ENCODE measurements at places on chromosomes 12 and 14.
A peak's percentile ranks its signal among the peaks of the same experiment; 100 is the strongest.

- no peak for DNase-seq
Measured at GRCh38 chr14:85764822-85765221, 234.9 kb downstream of the FLRT2 start.

- DNase-seq = no peak
Measured at GRCh38 chr14:75860561-75861160, 121.1 kb downstream of the TGFB3 start.

GRCh38 chr14:51242545-51243490, 2.8 kb downstream of the TMX1 start:
- no peak for DNase-seq

- DNase-seq = no peak
Measured at GRCh38 chr12:59304077-59304721, 291.6 kb upstream of the SLC16A7 start.

DNA sequence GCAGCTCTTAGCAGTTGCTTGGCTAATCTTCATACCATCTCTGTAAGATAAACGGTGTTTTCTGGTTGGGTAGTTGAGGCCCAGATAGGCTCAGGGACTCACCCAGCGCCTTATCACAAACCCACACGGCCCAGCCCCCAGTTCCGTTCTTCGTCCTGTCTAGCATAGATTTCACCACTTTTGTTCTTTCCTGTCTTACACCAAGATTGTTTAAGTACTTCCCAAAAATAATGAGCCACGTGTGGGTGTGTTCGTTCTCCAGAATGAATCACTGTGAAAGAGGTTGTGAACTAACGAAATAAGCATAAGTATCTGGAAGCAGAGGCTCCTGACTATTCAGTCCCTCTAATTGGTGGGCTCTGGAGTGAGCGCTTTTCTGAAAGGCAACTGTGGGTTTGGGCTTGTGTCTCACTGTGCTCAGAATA, 21.4 kb downstream of the ACVR1B start:
- DNase-seq = peak; percentile 18

DNA sequence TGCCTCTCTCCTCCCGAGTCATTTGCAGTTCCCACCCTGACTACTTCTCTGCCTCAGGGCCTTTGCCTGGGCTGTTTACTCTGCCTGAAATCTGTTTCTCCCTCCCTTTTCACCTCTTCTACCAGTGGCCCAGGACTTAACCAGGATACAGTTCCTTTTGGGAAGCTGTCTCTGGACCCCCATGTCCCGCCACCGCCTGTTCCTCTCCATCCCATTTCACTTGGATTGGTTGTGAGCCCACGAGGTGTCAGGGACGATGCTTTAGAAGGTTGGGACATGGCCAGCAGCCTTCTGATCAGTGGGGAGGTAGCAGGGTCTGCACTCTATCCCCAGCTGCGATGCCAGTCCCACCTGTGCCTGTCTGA, 51.8 kb downstream of the FAM222A start:
- DNase-seq = no peak

GRCh38 chr12:14768823-14769405, 34.4 kb downstream of the WBP11 start:
- DNase-seq = no peak

- no peak for DNase-seq
Measured at GRCh38 chr12:51886021-51886710, 1.7 kb upstream of the ANKRD33 start.

GRCh38 chr14:68257969-68258368, 438.4 kb downstream of the RAD51B start:
- no peak for DNase-seq

- DNase-seq = peak; percentile 6
Measured at GRCh38 chr12:89862511-89863445, 154.1 kb upstream of the ATP2B1 start.

GRCh38 chr14:29236848-29237247, 470.3 kb downstream of the FOXG1 start:
- DNase-seq = no peak

DNA sequence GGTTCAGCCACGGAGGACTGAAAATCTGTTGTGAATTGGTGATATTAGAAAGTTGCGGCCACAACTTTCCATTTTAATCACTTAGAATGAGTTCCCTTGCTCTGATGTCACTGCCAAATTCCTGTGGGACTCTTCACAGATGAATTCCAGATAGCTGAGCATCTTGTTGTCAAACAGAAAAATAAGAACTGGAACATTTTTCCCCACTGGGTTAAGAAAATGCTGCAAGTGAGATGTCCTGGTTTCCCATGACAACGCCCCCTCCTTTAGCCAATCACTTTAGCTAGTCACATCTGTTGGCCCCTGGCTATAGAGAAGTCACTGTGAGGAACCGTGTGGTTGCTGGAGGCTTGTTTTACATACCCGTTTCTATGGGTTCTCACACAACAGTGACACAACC, 135.9 kb downstream of the KTN1 start:
- no peak for DNase-seq

GRCh38 chr14:30443368-30444007, 115.5 kb upstream of the G2E3 start:
- DNase-seq = no peak

- DNase-seq = no peak
Measured at GRCh38 chr12:44616402-44616801, 259.7 kb downstream of the NELL2 start.

- no peak for DNase-seq
Measured at GRCh38 chr12:94795520-94795919, 145.2 kb upstream of the TMCC3 start.

DNA sequence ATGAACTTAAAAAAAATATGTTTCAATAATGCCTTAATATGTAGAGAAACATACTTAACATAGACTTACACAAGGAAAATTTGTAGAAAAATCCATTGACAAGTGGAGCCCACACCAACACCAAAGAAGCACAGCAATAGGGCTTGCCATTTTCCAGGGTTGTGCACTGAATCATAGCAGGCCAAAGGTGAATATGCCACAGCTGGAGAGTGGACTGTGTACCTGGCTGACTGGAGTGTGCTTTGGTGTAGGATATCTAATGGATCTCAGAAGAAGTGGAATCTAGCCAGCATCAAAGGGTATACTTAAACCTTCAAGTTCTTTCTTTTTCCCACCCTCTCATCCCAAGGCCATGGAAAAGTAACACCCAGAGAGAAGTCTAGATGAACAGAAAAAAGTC, 4.8 kb downstream of the RPL10L start:
- DNase-seq = no peak

DNA sequence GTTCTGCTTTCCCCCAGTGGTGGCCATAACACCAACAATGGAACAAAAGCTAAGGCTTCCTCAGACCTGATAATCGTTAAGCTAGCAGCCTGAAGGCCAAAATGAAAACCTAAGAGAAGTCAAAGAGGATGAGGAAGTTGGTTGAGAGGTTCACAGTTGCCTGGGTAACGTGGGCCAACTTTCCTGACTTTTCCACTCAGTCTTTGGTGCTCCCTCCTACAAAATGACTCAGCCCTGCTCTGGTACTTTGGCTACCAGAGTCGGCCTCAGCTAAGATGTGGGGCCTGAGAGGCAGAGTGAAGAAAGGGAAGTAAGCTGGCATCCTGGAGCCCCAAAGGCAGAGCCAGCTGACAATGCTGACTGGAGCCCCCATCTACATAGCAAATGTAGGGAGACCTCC, 14.9 kb upstream of the FKBP11 start:
- no peak for DNase-seq

- DNase-seq = no peak
Measured at GRCh38 chr12:84117190-84117589, 795.4 kb downstream of the SLC6A15 start.

DNA sequence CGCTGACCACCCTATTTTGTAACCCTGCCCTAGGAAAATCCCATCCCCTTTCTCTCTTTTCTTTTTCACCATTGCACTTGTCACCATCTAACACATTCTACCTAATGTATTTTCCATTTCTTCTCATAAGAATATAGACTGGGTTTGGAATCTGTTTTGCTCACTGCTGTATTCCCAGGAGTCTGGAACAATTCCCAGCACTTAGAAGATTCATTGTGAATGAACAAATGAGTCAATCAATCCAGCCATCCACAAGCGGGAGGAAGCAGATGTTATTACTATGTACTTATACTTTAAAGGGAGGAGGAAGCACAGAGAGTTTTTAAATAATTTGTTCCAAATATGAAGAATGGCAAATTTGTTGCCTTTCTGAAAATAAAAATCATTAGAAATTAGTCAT, 142.1 kb downstream of the KIF21A start:
- no peak for DNase-seq

DNA sequence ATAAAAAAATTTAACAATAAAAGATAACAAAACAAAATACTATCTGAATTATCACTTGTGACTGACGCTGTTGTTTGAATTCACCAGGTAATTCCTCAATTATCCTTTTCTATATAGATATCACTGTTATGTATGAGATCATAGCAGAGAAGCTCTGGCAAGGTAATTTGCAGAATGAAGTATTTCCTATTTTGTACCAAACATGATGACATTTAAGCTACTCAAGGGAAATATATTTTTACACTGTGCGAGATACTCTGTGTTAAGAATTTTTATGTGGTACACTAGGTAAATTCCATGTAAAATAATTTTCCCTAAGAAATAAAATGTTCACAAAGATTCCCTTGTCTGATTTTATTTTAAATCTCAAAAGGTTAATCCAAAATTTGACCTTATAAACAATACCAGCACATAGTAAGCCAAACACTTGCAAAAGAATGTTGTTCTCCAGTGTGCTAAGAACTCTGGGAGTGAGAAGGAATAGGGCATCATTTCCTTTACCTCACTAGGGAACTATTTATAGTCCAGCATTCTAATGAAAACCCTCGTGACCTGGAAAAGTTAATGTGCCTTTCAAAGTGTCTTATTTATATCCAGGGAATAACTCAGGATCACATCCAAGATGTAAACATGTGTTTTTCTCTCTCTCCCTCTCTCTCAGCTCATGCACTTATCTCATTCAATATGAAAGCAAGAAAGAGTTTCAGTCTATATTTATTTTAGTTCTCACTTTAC, 115.2 kb upstream of the RAP1B start:
- no peak for DNase-seq

DNA sequence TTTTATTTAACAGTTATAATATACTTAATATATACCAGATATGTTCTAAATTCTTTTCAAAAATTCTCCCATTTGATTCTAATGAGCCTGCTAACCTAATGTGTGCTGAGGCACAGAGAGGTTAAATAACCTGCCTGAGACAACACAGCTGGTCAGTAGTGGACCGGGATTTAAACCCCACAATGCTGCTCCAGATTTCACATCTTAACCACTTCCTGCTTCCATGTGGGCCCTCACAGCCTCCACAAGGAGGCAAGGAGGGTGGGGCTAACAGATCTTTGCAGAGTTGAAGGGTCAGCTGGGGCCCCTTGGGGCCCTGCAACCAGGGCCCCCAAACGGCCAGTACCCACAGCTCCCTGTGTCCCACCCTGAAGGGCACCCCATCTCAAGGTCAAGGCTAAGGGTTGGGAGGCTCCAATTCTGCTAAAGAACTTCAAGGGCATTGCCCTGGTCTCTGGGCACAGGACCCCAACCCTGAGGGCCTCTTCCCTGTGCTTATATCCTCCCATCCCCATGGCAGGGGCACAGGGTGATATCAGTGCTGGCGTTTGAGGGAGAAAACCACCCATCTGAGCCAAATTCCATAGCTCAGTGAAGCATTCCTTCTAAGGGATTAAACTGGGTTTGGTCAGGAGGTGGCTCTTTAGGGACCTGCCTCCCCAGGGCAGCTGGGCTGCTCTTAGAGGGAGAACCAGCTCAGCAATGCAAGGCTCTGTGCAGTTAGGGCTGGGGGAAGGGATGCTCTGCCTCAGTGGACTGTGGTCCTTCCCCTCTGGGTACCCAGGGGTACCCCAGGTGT, 2.2 kb downstream of the KRT80 start:
- no peak for DNase-seq

DNA sequence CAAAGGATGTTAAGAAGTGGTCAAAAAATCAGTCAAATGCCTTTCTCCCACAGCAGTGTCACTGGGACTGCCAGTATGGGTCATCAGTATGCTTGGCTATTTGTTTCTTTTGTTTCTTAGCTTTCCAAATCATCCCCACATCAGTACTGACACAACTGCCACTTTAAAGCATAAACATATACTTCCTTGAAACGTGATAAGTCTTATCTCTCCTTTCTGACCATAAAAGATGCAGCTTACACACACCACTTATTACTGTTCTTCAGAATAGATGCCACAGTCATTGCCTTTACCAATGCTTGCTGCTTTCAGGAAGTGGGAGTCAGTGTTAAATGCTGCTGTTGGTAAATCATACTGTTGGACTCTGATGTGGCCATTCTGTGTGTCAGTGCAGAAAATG, 18.6 kb upstream of the GARIN2 start:
- DNase-seq = no peak

DNA sequence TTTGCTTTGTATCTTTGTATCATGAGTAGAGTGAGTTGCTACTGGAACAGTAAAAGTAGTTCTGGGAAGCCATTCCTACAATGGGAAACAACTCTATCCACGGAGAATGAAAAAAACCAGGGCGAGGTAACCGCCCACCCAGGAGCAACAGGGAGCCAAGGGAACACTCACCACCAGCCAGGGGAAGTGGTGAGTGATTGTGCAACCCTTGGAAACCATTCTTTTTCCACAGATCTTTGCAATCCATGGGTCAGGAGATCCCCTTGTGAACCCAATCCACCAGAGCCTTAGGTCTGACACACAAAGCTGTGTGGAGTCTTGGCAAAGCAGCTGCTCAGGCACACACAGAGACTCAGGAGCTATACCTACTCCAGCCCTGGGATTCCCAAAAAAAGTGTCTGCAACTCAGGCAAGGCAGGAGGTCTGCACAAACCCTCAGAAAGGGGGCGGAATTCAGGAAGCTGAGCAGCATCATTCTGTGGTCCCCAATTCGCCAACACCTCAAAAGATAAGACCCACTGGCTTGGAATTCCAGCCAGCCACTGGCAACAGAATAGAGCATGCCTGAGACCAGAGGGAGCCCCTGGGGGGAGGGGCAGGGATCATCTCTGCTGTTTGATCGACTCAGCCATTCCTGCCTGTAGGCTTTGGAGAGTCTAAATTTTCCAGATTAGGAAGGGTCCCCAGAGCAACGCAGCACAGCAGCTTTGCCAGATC, 52.1 kb upstream of the PPFIA2 start:
- no peak for DNase-seq

DNA sequence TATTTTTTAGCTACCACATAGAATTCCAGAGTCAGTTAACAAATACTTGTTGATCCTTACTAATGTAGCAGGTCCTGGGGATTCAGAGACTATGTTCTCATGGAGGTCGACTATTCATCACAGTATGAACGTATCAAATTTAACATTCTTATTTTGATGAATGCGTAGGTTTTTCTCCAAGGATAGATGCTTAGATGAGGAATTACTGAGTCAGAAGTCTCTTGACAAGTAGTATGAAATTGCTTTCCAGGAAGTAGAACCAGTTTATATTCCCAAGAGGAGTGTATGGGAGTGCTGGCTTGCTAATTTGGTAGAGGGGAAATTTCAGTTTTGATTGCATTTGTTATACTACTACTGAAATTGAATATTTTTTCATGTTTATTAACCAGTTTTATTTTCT, 42.8 kb upstream of the CRADD start:
- no peak for DNase-seq
